HFF-Myc (cell line): ENCODE measurements at places on chromosomes 13 and 19.

- no peak for DNase-seq
These were observed 20.5 kb upstream of the STRN4 start for GRCh38 chr19:46766569-46767317.

GRCh38 chr13:105957769-105958438 is 577.6 kb downstream of the EFNB2 start:
- no peak for DNase-seq

DNA sequence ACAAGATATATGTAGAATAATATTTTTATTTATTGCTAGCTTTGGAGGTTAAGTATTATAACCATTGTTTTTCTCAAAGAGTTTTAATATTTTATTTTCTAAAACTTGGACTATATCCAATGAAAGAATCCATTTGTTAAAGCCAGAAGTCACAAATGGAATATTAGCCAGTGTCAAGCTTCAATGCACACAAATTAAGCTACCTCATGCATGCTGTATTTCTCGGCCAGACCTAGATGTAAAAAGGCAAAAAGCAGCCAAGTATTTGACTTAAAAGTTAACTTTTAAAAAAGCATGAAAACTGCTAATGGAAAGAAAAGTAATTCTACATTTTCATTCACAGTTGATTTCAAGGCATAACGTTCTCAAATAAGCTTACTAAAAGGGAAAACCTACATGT is 160.0 kb upstream of the ATXN8OS start:
- DNase-seq = no peak

DNA sequence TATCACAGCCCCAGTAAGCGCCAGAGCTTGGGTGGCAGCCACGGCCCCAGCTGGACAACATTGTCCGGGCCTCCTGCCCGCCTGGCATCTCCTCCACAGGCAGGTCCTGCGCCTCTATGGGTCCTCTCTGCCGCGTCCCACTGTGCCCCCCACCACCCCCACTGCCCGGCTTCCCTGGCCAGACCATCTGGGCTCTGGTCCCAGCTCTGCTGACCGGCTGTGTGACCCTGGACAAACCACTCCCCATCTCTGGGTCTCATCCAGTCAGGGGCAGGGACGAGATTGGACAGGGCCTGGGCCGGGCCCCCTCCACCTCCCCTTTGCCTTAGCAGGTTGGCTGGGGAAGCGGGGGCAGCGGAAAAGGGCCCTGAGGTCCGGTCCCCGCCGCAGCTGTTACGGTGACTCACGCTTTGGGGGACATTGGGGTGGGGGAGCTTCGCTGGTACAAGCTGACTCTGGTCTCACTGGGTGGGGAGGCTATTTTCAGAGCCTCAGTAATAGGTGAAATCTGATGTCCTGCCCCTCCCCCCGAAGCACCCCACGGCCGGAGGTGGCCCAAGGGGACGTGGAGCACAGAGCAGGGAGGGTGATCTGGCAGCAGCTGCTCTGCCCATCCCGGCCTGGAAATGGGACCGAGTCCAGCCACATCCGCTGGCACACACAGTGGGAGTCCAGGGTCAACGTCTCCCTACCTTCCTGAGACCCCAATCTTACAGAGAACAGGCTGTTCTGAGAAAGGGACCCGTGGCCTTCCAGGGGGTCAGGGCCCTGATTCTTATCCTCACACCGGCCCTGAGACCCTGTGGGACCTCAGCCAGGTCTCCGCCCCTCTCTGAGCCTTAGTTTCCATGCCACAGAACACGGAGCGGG is 9.1 kb downstream of the NFIC start:
- DNase-seq = no peak

DNA sequence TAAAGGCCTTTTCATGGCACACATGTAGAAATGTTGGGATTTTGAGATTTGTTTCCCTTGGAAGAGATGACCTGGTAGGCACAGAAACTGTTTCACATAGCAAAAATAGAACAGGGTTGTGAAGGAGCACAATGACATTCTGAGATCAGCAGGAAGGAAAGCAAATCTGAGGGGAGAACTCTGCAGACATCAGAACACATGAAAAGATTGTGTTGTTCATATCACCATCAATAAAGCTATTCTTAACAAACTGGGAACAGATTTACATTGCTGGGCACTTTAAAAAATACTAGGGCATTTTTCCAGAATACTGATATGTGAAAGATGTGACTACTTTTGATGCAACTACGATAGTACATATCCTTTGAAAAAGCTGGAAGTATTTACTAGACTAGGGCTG is 481.7 kb downstream of the MYO16 start:
- no peak for DNase-seq

- DNase-seq = no peak
These were observed 1.5 kb downstream of the SLC27A5 start for GRCh38 chr19:58510084-58510862.

GRCh38 chr19:1251330-1252220 is 3.2 kb downstream of the MIDN start:
- DNase-seq = no peak

GRCh38 chr13:42967660-42968059 is 24.4 kb downstream of the EPSTI1 start:
- no peak for DNase-seq

- DNase-seq = no peak
These were observed 2086.1 kb upstream of the PCDH20 start for GRCh38 chr13:63501702-63502101.

DNA sequence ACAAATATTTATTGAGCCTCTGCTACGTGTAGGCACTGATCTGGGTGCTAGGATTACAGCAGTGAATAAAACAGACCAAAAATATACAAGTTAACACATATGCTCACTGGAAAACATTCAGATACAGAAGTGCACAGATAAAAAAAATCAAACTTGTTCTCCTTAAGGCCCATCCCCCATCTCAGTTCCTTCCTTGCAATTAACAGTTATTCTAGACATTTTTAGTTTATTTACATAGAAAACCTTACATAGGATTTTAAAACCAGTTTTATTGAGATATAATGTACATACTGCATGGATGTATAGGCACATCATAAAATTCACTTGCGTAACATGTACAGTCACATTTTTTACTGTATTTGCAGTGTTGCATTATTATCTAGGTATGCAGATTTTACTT is 36.5 kb upstream of the HMGB1 start:
- no peak for DNase-seq

GRCh38 chr19:51904331-51905165 is at the start of gene ZNF649:
Gene ZNF649 (minus strand): TSS chr19:51905017. CDS start chr19:51900107, 4,910 bp downstream.
- DNase-seq = peak; percentile 56

DNA sequence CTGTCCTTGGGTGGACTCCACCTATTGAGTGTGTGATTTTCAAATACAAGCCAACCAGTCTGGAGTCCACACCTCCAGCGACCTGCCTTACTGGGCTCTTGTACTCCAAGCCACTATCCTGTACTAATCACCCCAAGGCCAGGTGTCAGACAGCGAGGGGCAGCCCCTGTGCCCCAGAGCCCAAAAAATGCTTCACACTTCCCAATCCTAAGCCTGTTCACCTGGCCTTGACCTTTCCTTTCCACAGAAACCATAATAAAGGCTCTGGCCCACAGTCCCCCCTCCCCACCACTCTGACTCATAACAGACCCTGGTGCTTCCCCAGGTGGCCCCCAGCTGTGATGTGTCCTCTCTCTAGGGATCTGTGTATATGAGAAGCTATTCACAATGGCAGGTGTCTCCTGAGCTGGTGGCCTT is 3.9 kb downstream of the CD209 start:
- no peak for DNase-seq

- DNase-seq = no peak
These were observed 402.8 kb downstream of the FGF9 start for GRCh38 chr13:22073718-22074117.

- no peak for DNase-seq
These were observed 28.5 kb downstream of the ZNF541 start for GRCh38 chr19:47544476-47544875.

GRCh38 chr13:42997381-42997780 is 5.3 kb upstream of the EPSTI1 start:
- no peak for DNase-seq

DNA sequence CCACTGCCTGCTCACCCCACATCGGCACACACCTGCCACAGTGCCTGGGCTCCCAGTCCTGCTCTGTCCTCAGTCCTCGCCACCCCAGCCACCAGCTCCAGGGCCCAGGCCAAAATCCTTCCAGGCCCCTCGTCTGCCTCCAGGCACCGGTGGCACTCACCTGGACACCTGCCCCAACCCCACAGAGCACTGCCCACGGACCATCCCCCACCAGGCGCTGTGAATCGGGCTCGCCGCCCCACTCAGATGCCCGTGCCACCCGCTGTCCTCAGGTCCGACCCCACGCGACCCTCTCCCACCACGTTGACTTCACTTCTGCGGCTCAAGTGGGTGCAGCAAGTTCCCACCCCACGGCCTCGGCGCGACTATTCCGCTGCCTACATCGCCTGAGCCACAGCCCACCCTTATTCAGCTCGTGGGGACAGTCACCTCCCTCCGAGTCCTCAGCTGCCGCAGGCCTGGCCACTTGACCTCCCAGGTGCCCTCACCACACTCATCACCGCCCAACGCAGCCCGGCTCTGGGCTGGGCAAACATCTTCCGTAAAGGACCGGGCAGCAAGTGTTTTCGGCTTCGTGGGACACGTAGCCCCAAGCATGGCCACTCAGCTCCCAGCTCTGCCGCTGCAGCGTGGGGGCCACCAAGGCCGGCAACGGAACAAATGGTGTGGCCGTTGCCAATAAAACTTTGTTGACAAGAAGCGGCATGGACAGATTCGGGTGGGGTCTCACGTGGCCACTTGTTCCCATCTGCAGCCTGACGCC is 5.7 kb downstream of the PIP5K1C start:
- no peak for DNase-seq

DNA sequence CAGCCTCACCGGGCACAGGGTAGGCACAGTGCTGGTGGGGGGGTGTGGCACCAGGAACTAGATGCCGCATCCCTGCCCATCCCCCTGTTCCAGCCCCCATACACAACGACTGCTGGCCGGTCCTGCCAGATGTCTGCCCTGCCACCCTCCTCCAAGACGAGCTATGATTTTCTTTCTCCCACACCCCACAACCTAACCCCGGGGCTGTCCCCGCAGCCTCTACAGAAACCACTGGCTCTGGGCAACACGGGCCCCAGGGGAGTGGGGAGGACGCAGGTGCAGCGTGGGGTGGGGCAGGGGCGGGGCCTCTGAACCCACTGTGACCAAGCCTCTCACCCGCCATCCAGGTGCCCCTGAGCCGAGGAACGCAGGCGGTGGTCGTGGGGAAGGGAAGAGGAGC is 15.5 kb downstream of the PGLS start:
- no peak for DNase-seq

GRCh38 chr13:20405691-20406090 is 120.0 kb downstream of the CRYL1 start:
- DNase-seq = no peak

- DNase-seq = no peak
These were observed 1.5 kb upstream of the MYO1F start for GRCh38 chr19:8578642-8579265.

DNA sequence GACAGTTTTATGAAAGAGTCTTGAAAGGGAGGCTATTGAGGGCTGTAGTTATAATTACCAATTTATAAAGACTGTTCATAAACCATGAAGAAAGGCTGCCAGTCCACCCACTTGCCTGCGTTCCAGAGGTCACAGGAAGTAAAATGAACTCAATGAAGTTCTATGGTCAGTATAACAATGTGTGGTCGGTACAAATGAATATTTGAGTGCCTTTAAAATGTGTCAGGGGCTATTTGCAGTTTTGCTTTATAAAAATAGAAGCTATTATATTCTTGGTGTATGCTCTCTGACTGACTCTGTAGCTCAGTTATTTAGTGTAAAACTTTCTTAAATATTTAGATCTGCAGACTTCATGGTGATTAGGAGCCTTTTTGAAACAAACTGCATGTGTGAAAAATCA is 47.0 kb downstream of the ESD start:
- DNase-seq = no peak

- no peak for DNase-seq
These were observed 66.9 kb upstream of the DIAPH3 start for GRCh38 chr13:60230593-60230992.

- DNase-seq = no peak
These were observed 277.9 kb downstream of the RBM26 start for GRCh38 chr13:79128158-79128557.

- DNase-seq = peak; percentile 31
These were observed 903.1 kb downstream of the SLITRK6 start for GRCh38 chr13:84896128-84896527.

DNA sequence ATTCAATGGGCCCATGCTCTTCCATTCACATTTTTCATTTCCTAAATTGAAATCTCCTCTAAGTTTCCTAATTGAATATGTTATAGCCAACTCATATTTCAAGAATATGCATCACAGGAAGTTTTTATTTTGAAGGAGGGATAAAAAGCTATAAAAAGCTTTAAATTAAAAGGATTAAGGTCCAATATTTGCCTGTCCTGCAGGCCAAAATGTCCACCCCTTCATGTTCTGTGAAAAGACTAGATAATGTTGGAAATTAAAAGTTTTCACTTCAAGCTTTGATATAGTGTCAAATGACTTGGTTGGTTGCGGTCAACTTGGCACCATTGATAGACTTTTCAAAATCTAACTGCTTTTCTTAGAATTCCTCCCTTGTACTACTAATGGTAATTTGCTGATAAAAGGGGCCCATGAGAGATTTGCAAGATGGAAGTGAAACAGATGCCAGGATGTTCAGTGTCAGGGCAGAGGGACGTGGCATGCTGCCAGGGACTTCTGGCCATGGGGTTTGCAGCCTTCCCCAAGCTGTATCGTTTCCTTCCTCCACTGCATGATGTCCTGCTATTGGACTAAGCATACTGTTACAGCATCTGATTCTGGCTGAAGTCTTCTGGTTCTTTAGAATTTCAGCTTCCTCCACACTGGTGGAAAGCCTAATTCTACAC is 547.3 kb upstream of the MIR17HG start:
- DNase-seq = no peak

DNA sequence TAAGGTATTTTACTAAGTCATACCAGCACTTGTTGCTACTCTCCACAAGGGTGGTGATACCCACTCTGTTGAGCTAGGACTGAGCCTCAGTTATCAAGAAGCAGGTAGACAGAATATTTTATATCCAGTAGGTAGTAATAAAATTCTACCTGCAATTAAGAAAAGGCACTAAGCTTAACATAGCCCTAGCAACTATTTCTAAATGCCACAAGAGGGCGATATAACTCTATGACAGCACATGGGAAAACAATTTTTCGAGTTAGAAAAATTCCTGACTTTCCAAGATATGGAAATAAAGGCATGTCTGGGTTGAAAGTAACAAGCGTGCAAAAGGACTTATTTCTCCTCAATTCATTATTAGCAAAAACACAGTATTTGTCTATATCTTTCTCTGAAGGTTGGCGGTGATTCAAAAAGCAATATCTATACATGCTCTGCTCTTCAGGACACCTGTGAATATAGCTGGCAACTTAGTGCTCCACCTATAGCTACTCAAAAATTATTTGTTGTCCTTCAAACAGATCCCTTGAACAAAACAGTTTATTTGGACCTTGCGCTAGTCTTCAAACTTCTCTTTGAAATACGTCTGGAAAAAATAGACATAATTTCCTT is 14.7 kb downstream of the CCDC169 start:
- no peak for DNase-seq
